HuH-7 (cell line): ENCODE measurements at places on chromosomes 7 and 10.

GRCh38 chr7:130906575-130906974 is 172.6 kb upstream of the KLF14 start:
- DNase-seq: no peak

- DNase-seq: no peak
These were observed 263.1 kb upstream of the PITRM1 start for GRCh38 chr10:3435671-3436070.

- DNase-seq: no peak
These were observed 125.4 kb downstream of the SEMA3D start for GRCh38 chr7:85061456-85061855.

- DNase-seq: no peak
These were observed 3.4 kb upstream of the NT5C2 start for GRCh38 chr10:103196516-103196915.

DNA sequence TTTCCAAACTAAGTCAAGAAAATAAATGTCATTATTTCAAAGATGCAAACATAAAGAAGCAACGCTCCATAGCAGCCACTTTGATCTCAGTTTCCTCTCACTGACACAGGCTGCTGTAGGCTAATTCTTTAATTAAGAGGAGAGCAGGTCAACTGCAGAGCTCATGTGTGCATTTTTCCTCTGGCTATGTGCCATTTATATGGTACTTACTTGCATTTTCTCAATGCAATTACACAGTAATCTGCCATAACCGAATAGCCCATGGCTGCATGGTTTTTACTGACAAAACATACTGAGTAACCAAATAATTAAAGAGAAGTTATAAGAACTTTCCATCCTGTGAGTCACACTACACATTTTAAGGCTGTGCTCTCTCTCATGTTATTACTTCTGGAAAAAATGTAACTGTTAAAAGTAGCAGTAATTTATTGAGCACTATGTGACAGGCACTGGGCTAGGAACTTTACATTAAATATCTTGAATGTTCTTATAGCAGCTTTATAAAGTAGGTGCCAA is 122.0 kb downstream of the ELAPOR2 start:
- no peak for DNase-seq

DNA sequence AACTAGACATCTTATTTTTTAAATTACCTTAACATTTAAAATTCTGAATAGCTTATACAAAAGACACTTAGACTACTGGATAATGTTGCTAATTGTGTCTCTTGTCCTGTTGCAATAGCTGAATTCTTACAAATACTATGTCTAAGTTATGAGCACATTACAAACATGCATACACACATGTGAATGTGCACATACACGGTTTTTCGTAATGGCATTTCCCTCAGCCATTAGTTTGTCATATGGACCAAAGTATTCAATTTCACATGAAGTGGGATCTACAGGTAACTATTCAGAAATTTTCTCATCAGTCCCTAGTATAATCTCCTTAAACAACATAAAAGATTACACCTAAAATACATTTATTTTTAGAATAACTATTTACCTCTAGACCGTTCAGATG is 178.6 kb upstream of the BET1 start:
- DNase-seq: no peak

DNA sequence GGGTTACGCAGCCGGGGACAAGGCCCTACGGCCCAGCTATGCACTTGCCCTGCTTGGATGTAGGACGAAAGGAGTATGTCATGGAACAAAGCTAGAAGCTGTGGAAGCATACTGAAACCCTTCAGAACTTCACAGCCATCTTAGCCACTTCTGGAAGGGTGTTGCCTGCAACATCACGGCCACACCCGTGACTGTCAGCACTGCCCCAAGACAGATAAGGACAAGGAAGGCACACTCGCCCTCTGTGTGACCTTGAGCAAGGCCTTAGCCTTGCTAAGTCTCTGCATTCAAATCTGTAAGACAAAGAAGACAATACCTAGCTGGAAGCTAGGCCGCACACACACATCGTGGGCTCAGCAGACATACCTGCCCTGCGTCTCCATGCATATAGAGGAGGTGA is 352.5 kb upstream of the MGMT start:
- no peak for DNase-seq

DNA sequence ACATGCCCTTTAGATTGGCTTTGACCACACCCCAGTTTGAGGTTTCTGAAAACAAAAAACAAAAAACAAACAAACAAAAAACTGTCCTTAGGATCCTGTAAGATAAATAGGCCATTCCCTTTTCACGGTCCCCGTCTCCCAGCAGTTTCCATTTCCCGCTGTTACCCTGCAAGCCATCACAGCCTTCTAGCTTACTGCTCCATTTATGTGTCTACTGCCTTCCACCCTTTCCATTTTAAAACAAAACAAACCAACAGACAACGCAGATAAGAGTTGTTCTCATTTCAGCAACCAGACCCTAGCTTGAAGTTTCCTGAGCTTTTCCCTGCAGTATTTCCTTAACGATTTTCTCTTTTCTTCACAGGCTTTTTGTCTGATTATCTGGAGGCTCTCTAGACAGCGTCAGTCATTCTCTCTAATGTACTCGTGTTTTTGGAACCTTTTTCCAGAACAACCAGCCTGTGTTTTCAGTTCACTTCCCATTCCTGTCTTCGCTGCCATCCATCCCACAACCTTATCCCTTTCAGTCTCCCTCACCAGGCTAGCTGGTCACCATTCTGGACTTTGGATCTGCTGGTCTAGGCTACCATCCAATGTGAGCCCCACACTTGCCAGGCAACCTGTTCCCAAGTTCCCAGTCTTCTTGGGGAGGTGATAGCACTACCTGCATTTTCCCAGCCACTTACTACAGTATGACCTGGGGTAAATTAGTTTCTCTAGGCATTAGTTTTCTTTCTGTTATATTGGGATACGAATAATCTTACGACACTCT is 317.3 kb upstream of the FZD1 start:
- DNase-seq: no peak

DNA sequence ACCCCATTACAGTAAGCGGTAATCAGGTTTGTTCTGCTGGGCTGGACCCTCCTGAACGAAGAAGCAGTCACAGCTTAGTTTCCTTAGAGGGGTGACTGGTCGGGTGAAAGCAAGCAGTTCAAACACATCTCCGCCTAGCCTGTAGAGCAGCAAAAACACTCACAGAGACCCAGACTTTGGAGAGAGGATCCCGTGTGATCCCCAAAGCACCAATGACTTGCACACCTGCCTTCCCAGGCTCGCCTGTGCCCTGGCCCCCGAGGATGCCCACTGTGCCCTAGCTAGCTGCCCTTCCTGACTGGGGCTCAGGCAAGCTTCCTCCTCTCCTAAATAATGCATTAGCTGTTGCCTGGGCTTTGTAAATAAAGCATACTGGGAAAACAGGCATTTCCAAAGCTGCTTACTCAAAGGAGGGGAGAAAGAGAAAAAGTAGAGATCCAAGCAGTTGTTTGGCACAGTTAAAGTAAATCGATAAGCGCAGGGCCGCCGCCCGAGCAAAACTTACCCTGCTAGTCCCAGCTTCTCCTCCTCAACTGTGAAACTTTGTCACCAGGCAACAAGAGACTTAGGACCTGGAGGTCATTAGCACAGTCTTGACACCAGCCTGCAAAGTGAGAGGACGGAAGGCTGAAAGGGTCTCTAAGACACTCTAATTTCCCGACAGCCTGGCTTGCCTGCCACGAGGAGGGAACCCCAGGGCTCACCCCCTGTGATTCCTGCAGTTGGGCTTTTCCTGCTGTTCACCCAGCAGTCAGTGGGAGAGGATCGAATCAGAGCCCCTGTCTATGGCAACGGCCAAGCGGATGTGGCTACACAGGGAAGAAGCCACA is 4.8 kb downstream of the LRRC18 start:
- no peak for DNase-seq

DNA sequence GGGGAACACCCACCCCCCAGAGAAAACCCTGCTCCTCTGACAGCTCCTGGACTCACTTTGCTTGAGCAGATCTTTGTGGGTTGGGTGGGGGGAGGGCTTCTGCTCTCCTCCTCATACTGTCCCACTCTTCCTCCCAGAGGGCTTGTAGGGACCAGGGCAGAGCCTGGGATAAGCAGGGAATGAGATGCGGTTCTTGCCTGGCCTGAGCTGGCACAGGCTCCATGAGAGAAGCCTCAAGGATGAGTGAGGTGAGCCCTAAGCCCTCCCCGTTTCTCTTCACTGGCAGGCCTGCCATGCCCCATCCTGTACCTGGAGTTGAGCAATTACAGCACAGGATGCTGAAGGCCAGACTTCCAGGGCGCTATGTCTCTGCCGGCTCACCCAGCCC is 134.7 kb downstream of the ADAM12 start:
- DNase-seq: no peak

- DNase-seq: no peak
These were observed 32.1 kb downstream of the FAS start for GRCh38 chr10:89022734-89023133.

- no peak for DNase-seq
These were observed 10.5 kb downstream of the ADAM22 start for GRCh38 chr7:87944547-87944946.

- DNase-seq: no peak
These were observed 314.7 kb downstream of the PLXNA4 start for GRCh38 chr7:132261327-132262159.

GRCh38 chr10:86642021-86642420 is 12.3 kb upstream of the OPN4 start:
- DNase-seq: no peak

- DNase-seq: no peak
These were observed 529.8 kb upstream of the C7orf33 start for GRCh38 chr7:148060724-148061123.

DNA sequence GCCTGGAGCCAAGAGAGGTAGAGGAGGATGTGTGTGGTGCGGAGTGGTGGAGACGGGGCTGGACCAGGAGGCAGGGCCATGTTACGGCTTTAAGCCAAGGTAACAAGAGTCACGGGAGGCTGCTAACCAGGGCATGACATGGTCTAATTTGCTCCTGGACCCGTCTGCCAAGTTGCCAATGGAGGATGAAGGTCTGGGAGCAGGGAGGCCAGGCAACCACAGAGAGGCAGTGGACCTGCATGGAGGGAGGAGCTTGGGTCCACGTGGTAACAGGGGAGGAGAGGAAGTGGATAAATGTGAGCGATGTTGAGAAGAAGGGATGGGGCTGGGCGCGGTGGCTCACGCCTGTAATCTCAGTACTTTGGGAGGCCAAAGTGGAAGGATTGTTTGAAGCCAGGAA is 31.0 kb downstream of the SRRM3 start:
- DNase-seq: no peak
